ENCODE measurements at places on chromosomes 3 and 15.

- DNase-seq = no peak
Measured at GRCh38 chr3:41050144-41050543, 149.2 kb upstream of the CTNNB1 start.

- DNase-seq = no peak
Measured at GRCh38 chr15:61661791-61662190, 398.5 kb downstream of the VPS13C start.

DNA sequence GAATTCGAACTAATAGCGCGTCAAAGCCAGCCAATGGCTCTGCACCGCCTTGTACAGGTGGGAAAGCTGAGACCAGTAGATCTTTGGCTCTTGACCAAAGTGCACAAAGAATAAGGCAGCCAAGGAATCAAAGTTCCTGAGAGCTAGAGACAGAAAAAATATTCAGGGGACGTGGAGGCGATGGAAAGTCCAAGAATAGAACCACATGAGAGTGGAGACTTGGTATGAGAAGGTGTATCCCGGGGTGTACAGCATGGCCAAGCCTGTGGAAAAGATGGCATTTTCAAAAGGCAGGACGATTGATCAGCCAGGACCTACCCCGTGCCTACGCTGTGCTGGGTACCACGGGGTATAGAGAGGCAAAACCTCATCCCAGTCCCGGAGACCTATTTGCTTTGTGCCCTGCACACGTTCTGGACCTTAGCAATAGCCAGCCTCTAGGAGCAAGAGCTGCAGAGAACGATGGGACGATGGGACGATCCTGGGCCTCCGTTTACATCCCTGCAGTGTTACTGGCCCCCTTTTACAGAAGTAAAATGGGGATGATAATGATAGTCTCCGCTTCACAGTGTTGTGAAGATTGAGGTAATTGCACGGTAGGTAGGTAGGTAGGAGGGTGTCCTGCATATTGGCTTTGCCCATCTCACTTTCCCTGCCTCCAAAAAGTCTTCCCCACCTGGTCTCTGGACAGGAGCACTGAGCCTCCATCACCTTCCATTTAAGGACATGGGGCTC, 583 bp upstream of the RBSN start:
- DNase-seq = no peak

DNA sequence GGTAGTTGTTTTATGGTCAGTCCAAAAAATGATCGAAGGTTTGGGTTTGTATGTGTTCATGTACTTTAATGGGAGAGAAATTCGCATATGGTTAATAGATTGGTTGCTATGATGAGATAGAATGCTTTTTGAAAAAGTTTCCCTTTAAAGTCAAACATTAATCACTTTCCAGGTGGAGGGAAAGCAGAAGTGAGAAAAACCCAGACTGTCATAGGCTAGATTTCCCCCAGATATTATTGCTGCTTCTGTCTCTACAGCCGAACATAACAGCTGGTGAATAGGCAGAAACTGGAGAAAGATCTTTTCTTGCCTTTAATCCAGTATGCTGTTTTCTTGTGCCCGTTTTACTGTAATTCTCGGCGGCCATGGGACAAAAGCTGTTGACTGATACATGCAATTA, 287.6 kb downstream of the SOX2 start:
- no peak for DNase-seq

DNA sequence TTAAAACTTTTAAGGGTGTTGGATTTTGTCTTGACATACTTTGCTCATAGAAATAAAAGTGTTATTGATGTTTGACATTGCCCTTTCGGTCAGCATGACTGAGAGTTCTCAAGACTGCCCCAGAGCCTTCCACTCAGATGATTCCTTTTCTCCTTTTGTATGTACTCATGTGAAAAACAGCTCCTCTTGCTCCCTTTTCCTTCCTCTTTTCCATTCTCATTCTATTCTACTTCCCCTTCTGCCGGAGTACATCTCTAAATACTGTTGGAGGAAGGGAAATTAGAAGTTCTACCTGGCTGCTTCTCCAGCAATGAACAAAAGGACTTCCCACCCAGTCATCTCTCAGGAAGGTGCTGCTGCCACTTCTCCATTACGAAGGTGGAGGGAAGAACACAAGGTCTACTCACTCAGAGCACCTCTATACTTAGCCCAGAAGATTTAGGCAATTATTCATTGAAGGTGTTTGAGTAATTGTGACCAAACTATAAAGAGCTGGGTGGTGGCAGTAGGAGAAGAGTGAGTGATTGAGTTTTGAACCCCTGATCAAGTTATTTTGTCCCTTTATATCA, 163.8 kb upstream of the MBNL1 start:
- no peak for DNase-seq

- no peak for DNase-seq
Measured at GRCh38 chr3:56415652-56416051, 52.6 kb downstream of the ERC2 start.

DNA sequence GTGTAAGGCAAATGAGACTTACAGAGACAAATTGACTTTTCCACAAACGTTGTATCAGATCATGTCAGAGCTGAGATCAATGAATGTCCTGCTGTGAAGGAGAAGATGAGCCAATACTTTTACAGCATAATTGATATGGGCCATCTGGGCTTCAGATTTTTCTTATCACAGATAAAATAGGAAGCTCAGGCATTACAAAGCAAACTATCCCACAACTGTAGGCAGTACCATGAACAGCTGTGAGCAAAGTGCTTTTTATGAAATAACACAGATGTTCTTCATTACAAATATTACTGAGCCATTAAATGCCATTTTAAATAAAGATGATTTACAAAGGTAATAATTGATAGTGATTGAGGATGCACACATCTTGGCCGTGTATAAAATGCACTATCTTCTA, 852.3 kb downstream of the OTOL1 start:
- no peak for DNase-seq

DNA sequence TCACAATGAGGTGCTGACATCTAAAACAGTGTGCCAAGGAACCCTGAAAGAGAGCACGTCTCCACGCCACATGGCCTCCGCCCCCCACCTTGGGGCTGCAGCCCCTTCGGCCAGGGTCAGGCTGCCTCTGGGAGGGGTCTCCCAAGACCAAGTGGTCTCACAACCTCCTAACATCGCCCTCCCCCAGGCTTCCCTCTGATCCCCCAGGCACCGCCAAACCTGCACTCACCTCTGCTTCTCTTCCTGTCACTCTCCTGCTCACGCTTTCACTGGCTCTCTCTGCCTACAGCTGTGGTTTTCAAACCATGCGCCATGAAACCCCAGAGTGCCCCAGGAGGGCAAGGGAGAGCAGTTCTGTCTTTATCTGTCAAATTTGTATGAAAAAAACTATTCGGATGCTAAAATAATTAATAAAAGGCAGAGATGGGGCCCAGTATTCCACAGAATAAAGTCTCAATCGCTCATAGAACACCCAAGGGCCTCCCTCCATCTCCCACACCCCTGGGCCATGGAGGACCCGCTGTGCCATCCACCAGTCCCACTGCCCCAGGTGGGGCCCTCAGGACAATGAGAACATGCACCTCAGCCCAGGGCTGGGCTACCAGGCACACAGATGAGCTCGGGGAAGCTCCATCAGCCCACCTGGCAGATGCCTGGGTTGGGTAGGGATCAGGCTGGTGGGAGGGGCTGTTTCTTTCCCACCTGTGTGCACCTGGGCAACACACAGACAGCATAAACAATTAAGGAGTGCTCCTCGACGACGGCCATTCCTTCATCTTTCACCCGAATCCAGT, 21.5 kb downstream of the CYFIP1 start:
- DNase-seq = no peak

DNA sequence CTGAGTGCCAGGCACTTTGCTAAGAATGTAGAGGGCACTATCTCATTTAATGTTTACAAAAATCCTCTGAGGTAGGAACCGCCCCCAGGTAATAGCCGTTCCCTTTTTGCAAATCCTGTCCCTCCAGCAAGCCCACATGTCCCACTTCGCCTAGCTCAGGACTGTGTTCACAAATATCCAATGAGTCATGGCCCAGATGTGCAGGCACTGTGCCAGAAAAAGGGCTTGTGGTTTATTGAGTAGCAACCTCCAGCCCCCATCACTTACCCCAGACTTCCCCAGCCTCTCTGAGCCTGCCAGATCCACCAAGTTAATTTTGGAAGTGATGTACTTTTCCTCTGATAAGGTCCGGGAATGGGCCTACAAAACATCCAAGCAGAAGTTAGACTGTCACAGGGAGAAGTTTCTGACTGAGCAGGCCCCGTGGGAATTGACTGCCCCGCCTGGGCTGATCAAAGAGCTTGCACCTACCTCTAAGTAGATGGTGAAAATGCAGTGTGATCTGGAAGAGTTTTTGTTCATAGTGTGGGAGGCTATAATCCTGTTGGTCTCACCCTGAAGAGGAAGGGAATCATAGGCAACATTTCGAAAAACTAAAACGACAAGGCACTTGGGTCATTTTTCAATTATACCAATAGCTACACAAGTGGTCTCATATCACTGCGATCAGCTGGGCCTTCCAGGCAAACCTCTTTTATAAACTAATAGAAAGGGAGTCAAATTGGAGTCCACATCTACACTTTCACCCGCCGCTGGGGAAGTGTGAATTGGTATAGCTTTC, 15.7 kb downstream of the KIF9 start:
- DNase-seq = peak; percentile 95

DNA sequence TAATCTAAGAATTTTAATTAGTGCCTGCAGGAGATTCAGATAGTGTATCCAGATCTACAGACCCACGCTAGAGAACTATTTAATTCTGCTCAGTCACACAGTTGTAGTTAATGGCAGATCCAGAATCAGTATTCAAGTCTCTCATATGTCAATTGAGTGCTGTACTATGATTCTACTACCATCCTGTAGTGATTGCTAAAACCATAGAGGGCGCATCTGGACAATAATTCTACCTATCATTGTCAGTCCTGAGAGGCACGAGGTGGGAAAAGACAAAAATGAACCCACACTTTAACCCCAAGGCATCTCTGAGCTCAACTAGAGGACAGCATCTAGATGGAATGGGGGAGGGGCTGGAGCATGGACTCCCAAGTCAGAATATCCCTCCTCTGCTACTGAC, 22.7 kb downstream of the DHX36 start:
- no peak for DNase-seq

DNA sequence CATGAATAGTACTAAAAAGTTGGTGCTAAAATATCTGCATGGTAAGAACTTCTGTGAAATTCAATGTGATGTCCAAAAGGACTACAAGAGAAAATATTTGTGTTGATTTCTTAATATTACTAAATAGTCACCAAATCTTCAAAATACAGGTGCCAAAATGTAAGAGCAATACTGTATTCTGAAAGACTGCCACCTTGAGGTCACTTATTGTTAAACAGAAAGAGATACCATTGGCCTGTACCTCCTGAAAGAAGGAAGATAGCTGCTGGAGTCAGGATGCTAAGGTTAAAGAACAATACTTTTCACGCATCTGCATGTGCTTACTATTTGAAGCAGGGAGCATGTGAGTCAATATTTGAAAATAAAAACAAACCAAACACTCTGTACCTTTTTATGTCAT, 72.0 kb upstream of the LSAMP start:
- no peak for DNase-seq

DNA sequence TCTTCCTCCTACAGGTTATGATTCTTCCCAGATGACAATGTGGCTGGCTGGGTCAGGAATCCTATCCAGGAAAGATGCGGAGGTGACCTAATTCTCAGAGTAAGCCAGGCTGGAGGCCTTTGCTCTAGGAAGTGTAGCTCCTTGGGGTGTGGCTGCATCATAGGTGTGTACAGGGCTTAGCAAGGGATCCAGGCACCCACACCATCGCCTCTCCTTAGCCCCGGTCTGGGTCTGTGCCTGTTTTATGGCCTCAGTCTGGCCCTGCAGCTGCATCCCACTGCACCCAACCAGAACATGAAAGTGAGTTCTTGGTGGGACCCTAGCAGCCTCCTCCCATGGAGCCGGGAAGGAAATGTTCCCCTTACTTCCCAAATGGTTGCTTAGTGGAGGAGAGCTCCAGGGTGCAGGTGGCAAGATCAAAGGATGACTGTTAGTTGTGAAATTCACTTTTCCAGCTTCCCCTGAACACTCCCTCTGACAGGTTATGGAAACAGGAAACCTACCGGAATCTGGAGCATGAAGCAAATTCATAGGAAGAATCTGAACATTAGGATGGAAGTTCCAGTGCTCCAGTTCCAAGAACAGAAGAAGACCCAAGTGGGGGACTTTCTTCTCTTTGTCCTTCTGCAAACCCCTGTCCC, 2.7 kb upstream of the AMOTL2 start:
- no peak for DNase-seq

- DNase-seq = peak; percentile 92
Measured at GRCh38 chr3:23668430-23668904, 137.3 kb upstream of the UBE2E1 start.

- no peak for DNase-seq
Measured at GRCh38 chr15:68197170-68197492, 8.0 kb downstream of the CALML4 start.

- DNase-seq = no peak
Measured at GRCh38 chr15:92109191-92109873, 255.8 kb downstream of the SLCO3A1 start.

GRCh38 chr15:91257746-91258414, 157.8 kb downstream of the SV2B start:
- DNase-seq = no peak

GRCh38 chr3:108487439-108487838, 23.0 kb downstream of the MYH15 start:
- DNase-seq = no peak
